Hematopoietic multipotent progenitor cell treated with erythropoietin and hydrocortisone succinate and interleukin-3 and kit ligand, for 8 days (in vitro differentiated cells): ENCODE measurements at places on chromosomes 6 and 20.
A peak's percentile ranks its signal among the peaks of the same experiment; 100 is the strongest.

DNA sequence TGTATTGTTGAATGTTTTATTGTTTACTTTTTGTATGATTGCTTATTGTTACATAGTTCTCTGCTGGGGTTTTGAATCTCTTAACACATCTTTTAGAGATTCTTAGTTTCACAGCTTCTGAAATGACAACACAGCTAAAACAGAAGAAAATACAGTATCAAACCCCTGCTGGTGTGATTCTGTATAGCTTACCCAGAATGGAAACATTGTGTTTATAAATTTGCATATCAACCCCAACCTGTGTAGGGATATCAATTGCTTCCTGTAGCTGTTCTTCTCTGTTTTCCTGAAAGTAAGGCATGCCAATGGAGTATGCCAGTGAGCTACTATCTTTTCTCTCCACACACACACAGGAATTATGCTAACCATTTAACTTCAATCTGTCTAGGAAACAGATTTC is 64.3 kb upstream of the ID4 start:
- no peak for DNase-seq

GRCh38 chr20:19382386-19383340 is 170.2 kb downstream of the SLC24A3 start:
- peak; percentile 41 for DNase-seq

DNA sequence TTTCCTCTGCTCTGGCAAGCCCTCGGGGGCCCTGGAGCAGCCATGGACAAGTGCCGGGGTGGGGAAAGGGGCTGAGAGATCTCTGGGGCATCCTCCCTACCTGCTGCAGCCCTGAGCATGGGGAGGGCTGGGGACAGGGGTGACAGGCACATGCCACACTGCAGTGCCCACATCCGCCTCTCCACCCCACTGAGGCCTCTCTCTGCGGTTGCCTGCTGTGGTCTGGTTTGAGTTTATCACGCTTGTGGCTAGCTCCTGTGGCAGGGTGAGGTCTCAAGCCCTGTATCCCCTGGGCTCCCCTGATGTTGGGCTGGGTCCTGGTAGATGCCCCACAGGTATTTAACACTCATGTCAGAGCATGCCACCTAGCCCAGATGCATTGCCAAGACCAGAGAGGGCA is 52.9 kb upstream of the MLN start:
- peak; percentile 70 for DNase-seq

DNA sequence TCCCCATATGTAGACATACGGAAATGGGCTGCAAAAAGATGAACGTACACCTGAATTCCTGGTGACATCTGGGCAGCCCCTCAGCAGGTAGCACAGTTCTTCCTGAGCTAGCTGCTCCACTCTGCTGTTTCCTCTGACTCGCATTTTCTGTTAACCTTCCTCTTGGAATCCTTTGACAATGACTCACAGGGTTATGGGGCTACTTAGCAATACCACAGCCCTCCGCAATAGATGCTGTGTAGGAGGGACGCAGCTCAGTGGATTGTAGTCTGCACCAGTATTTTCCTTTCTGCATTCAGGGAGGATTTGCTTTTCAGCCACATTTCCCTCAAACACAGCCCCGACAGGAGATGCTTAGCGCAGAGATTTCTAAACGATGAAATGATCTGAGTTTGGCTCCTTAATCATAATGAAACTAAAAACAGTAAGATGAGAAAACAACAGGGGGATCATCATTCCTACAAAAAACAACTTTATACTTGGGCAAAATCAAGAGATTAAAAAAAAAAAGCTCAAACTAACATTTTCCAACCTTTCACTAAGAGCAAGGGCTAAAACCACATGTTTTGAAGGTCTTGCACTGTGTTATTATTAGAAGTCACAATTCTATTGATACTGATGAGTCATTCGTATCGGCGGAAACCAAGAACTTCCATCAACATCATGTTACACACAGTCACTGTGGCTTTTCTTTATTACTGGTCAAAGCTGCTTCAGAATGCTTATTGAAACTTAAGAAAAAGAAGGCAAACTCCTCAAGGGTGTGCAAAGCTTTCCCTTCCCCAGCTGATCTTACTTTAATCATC is 12.2 kb downstream of the BACH2 start:
- DNase-seq = peak; percentile 35

DNA sequence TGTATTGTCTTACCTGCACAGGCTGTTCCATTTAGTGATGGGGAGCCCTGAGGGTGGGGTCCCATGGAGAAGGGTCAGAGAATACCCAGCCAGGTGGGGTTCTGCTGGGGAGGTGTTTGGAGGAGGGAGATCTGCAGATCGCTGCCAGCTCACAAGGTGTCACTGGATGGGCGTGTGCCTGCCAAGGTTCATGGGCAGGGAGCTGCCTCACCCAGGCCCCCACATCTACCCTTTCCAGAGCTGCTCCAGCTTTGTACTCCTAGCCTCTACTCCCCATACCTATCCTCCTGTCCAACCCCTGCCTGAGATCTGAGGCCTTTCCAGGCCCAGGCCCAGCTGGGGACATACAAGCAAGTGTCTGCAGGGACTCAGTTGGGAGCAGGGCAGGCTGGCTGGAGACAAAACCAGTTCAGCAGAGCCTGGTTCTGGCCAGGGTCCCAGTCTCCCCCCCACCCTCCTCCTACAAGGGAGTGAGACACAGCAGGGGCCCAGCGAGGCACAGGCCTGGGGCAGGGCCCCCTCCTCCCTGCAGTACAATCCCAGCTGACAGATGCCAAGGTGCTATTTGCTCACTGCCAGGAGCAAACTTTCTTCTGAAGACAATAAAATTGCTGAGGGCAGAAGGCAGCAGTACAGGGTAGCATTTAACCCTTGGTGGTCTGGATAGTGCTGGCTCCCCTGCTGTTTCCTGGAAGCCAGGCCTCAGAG is 19.7 kb downstream of the SPDEF start:
- no peak for DNase-seq

GRCh38 chr6:31203345-31203979 is 33.0 kb upstream of the POU5F1 start:
- DNase-seq = peak; percentile 74

DNA sequence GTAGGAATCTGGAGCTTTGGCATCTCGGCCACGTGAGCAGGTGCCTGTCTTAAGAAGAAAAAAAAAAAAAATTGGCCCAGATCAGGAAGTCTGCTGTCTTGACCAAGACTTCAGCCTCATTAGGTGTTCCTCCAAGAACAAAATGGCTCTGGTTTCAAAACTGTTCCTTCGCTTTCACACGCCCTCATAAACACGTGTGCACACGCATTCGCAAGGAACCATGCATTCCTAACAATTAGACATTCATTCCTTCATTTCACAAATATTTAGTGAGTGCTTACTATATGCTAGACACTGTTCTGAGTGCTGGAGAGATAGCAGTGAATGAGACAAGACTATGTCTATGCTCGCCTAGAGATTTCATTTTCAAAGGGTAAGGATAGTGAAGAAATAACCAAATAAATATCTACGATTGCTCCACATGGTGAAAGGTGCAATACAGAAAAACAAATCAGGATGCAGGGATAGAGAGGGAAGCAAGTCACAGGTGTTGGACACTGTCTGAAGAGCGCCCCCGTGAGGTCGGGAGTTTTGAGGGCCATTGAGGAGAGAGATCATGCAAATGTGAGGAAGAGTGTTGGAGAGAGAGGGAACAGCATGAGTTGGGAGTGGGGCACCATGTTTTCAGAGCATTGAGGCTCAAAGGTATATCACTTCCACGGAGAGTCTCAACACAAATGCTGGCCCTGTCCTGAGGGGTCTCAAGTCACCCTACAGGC is 53.3 kb downstream of the CCDC170 start:
- no peak for DNase-seq

DNA sequence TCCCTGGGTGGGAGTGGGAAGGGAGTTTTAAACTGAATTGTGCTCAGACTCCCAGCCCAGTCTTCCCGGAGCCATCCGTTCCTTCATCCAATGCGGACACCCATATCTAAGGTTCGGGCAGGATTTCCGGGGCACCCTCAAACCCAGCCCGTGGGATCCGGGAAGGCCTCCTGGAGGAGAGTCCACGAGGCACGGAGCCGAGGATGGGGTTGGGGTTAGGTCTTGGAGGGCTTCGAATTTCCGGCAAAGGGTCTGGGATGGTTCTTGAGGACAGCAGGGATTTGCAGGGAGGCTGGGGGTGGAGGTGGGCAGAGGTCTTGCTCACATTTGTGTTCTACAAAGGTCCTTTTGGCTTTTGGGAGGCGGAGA is 49.5 kb upstream of the SLC32A1 start:
- DNase-seq = no peak

GRCh38 chr6:146890644-146891434 is 292.1 kb downstream of the ADGB start:
- no peak for DNase-seq

DNA sequence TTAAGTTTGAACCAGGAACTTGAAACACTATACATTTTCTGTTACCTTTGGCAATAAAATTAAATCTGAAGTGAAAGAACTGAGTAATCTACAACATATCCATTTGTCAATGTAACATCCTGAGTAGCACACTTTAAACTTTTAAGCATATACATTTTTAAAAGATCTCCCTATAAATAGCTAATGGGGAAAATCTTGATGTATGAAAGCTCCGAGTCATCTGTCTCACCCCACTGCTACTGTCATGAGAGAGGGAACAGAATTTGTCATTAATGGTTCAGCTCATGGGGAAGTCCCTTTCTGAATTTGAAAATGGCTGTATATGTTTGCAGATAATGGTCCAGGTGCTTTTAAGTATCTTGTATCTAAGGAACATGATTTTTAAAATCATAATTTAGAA is 55.2 kb upstream of the NOX3 start:
- no peak for DNase-seq

DNA sequence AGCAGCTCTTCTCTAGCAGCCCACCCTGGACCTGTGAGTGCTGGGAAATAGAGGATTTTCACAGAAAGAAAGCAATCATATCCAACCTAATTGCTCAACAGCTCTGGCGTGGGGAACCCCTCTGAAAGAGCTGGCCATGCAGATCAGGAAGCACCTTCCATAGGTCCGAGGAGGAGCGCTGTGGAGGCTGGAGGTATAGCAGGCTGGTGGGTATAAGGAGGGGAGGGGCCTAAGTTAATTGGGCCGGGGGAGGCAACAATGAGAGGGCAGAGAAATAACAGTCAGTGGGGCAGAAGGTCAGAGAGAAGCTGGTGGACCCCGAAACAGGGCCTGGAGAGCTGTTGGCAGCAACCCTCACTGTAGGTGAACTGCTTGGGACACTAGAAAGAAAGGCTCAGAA is 40.8 kb downstream of the SNRNP48 start:
- no peak for DNase-seq

DNA sequence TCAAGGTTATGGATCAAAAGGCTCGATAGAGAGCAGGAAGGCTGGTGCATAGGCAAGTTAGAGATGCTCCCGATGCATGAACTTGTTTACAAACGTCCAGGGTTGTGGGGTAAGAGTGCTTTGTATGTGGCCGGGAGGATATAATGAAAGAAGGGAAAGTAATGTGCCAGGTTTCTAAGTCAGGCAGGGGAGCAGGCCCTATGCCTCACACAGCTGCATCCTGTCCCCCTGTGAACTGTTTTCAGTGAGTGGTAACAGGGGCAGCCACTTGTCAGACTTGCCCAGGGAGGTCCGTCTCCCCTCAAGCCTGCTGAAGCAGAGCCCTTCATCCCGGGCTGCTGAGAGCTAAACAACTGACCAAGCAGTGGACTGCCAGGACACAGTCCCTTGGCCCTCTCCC is 19.4 kb downstream of the KCNK5 start:
- no peak for DNase-seq

- DNase-seq = peak; percentile 38
Measured at GRCh38 chr20:57409316-57409671, 18.1 kb downstream of the RBM38 start.

DNA sequence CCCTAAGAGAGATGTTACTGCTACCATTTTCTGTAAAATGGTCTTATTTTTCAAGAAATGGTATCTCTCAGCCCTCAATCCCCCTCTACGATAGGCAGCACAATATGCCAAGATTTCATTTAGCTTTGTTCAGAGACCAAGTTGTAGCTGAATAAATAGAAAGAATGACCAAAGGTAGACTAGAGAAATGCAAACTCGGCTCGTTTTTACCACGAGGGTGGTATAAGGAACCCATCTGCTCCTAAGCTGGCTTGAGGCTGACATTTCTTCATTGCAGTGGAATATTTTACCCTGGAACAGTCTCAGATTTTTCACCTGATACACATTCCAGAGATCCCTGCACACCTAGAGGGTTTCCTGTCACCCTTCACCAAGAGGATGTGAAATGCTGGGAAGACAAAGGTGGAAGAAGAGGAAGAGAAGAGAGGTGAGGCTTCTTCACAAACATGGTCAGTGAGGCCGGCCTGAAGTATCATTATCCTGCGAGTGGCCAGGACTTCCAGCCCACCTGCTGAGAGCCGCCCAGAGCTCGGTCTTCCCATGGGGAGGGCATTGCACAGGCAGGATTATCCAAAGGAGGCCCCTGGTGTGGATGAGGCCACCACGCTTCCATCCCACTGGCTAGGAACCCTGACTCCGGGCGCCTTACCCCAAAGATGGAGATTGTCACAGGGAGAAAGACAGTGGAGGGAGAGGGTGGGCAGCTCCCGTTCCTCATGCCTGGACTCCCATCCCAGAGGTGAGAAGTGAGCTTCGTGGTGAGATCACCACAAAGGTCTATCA is 57.1 kb upstream of the AFDN start:
- DNase-seq = no peak

DNA sequence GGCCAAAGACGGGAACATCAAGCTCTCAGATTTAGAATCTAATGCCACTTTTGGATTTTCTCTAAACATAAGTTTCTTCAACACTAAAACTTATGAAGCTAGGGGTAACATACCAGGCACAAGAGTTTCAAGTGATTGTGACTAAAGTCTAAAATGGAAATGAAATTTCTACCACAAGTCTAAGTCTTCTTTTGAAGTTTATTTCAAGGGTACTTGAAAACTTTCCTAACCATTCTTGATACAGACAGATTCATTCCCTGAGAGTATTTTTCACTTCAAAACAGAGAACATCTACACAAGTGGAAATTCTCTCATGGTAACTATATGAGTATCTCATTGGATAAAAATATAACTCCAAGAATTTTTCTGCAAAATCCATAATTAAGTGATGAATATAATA is 56.2 kb downstream of the BTBD9 start:
- no peak for DNase-seq

- DNase-seq = no peak
Measured at GRCh38 chr6:111911428-111911827, 38.2 kb upstream of the FYN start.

DNA sequence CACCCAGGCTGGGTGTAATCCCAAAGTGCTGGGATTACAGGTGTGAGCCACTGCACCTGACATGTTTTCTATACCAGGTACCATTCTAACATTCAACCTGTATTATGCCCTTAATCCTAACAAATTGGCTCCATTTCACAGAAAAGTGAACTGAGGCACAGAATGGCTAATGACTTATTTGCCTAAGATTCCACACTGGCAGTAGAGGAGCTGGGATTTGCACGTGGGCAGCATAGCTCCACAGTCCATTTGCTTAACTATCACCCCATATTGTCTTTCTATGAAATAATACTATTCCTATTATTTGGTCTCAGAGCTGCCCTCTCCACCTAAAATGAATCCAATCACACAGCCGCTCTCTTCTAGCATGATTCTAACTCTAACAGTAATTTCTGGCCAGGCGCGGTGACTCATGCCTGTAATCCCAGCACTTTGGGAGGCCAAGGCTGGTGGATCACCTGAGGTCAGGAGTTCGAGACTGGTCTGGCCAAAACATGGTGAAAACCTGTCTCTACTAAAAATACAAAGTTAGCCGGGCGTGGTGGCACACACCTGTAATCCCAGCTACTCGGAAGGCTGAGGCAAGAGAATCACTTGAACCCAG is 23.3 kb upstream of the MYMX start:
- no peak for DNase-seq

- DNase-seq = peak; percentile 35
Measured at GRCh38 chr6:7914991-7915789, 4.6 kb upstream of the TXNDC5 start.

- DNase-seq = no peak
Measured at GRCh38 chr6:148212366-148212765, 130.3 kb upstream of the SASH1 start.

- no peak for DNase-seq
Measured at GRCh38 chr20:22814471-22815205, 220.5 kb upstream of the SSTR4 start.
